Activated CD8-positive, alpha-beta memory T cell treated with anti-CD3 and anti-CD28 coated beads for 1 hour (primary cell): ENCODE measurements at places on chromosomes 12 and 14.

GRCh38 chr14:39015964-39016577 lies 87.0 kb downstream of the SEC23A start:
- no peak for DNase-seq

DNA sequence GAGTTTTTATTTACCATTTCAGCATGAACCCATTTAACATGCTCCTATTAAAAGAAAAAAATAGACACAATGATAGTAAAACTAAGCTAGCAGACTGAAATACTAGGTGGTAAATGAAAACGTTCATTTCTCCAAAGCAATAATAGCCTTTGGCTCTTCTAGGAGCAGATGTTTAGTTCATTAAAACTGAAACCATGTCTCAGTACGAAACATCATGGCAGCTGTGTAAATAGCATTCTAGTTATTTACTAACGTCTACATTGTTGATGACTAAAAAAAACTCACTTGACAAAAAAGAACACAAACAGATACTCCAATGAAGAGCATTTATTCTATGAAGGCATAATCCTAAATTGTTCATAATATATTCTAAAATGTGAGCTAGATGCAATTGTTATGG lies 17.9 kb downstream of the RECQL start:
- DNase-seq: no peak

- DNase-seq: no peak
These were observed 8.3 kb downstream of the ANKRD33 start for GRCh38 chr12:51896236-51896635.

- DNase-seq: no peak
These were observed 19.0 kb upstream of the GPRC5A start for GRCh38 chr12:12872139-12872933.

DNA sequence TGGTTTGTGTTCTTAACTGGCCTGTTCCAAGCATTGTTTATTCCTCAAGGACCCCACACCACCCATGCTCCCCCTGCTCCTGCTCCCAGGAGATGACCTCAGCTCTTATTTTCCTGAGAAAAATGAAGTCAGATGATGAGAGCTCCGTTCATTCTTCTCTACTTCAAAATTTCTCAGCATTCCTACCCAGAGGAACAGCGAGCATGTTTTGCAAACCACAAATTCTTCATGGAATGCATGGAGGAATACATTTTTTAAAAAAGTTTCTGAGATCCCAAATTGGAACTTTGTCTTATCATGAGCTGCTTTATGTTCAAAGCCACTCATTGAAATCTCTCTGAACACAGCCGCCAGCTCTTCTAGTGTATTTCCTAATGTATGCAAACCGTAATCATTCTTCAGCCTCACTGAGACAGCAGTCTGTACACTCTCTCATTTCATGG lies 44.9 kb downstream of the SYNE2 start:
- no peak for DNase-seq

GRCh38 chr14:101110729-101111619 lies 207.5 kb upstream of the RTL1 start:
- no peak for DNase-seq

GRCh38 chr14:22885975-22886374 lies 3.0 kb downstream of the REM2 start:
- no peak for DNase-seq

GRCh38 chr12:116538076-116538591 lies 21.0 kb upstream of the MAP1LC3B2 start:
- DNase-seq: no peak

DNA sequence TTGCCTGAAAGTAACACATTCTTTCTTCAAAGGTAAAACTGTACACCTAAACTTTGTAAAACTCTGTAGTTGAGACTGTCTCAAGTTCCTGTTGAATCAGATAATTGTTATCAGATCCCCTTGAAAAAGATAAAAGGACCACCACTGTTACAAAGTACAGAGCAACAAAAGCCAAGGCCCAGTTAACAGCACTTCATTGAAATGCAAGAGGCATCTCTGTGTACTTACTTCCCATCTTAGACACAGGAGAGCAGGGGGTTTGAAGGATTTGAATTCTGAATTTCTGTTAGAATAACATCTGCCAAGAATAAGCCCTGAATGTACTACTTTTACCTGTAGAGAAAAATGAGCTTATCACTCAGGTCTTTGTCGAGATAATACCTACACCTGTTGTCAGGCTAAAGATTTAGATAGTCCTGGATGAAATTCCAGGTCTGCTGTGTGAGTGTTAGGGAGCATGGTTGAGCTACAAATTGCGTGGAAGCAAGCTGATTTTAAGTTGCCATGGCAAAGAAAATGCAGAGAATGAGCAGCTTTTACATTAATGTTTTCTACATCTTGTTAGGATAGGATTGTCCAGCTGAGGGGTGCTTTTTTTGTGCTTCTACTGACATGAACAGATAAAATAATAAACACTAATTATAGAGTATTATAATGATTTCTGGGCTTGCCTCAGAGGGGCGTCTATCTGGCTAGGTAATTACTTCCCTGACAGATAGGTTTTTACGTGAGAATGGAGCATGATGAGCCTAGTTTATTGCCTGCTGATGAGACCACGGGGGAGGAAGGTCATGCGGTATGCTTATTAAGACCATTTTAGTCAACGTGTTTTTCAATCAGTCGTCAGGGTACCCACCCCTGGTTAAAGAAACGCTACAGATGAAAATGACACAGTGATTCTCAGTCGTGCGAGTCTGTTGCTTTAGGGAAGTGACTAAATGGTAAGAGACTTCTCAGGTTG lies 309.2 kb downstream of the PAWR start:
- DNase-seq: no peak

GRCh38 chr12:558580-558979 lies 98.8 kb downstream of the B4GALNT3 start:
- no peak for DNase-seq

GRCh38 chr12:130157998-130158753 lies 4.1 kb upstream of the FZD10 start:
- DNase-seq: no peak

DNA sequence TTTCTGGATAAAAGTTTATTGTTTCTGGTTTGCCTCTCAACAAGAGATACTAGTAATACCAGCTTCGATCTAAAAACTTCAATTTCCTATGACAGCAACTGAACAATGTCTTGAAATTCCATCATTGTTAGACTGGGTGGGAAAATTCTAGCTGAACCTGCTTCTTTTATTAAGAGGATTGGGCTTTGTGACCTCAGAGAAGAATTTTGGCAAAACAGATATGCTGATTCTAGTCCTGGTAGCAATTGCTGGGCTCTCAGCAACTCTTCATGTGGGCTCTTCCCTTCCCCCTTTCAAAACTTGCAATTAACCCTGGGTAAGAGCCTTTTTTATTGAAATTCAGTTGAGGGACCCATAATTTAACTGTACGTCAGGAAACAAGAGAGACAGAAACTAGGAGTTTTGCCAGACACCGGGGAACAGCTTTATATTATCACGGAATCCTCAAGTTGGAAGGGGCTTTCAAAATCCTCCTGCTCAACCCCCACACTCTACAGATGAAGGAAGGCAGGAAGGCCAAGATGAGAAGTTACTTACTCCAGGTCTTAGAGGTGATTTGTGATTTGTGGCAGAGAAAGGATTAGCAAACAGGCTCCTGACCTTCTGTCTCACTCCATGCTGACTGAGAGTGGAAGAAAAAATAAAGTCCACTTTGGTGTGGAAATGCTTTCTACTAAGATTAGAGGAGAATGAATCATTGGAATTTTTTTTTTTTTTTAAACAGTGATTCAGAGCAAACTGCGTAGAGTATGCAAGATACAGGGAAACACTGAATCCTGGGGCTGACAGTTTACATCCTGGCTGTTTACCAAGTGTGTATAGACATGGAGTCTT lies 239.0 kb upstream of the ATP2B1 start:
- DNase-seq: no peak

GRCh38 chr12:92739113-92739512 lies 36.3 kb downstream of the PLEKHG7 start:
- DNase-seq: no peak

DNA sequence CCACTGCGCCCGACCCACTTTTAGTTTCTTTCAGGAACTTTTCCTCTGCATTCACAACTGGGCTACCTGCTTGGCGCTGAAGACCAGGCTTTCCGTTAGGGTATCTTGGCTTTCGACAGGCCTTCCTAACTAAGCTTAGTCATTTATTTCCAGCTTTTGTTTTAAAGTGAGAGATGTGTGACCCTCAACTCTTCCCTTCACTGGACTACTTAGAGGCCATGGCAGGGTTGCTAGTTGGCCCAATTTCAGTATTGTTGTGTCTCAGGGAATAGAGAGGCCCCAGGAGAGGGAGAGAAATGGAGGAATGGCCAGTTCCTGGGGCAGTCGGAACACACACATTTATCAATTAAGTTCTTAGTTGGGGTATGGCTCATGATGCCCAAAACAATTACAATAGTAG lies 10.4 kb downstream of the MTA1 start:
- no peak for DNase-seq

GRCh38 chr12:108860443-108860842 lies 3.1 kb upstream of the SSH1 start:
- no peak for DNase-seq

DNA sequence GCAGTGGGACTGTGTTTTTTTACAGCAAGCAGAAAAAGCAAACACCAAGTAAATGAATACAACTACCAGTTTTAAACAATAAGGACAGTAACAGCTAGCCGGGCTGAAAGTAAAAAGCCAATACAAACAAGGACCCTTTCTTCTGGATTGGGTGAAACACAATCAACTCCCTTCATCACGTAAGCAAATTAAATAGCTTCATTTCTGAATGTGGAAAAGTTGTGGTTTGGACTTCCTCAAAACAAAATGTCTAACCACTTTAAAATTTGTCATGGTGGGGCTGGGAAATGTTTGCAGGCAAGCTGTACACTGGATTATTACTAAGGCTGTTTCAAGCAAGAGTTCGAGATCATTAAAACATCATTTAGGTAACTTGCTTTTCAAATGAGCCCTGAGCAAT lies 47.4 kb downstream of the TCHP start:
- DNase-seq: no peak

DNA sequence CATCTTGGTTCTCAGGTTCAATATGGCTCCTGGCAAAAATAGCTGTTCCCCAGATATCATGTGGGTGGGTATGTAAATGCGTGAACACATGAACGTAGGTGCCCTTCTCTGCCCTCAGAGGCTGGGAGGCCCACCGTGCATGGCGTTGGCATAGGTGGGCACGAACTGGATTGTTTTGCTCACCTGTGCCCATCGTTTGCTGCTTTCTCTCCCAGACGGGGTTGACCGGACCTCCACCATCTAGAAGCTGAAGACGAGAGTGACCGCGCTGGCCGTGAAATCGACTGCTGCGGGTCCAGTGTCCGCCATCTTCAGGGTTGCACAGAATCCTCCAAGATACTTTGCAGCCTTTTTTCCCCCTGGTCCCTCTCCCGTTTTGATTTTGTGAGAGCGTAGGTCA lies 113.9 kb downstream of the GCH1 start:
- DNase-seq: no peak

GRCh38 chr14:75452900-75453816 lies 25.3 kb downstream of the JDP2 start:
- no peak for DNase-seq

GRCh38 chr12:131962069-131962468 lies 12.3 kb downstream of the EP400 start:
- DNase-seq: no peak

DNA sequence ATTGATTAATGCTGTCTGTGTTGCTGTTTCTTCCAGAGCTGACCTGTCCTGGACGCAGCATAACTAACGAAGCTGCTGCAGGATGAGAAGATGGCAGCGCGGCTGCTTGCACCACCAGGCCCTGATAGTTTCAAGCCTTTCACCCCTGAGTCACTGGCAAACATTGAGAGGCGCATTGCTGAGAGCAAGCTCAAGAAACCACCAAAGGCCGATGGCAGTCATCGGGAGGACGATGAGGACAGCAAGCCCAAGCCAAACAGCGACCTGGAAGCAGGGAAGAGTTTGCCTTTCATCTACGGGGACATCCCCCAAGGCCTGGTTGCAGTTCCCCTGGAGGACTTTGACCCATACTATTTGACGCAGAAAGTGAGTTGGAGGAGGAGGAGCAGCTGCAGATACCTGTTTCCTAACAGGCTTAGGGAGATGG lies 71.7 kb downstream of the SCN8A start:
- DNase-seq: no peak

- no peak for DNase-seq
These were observed 12.2 kb downstream of the MMP14 start for GRCh38 chr14:22848351-22849164.

- DNase-seq: no peak
These were observed 1.5 kb downstream of the SIX6 start for GRCh38 chr14:60510254-60510950.

DNA sequence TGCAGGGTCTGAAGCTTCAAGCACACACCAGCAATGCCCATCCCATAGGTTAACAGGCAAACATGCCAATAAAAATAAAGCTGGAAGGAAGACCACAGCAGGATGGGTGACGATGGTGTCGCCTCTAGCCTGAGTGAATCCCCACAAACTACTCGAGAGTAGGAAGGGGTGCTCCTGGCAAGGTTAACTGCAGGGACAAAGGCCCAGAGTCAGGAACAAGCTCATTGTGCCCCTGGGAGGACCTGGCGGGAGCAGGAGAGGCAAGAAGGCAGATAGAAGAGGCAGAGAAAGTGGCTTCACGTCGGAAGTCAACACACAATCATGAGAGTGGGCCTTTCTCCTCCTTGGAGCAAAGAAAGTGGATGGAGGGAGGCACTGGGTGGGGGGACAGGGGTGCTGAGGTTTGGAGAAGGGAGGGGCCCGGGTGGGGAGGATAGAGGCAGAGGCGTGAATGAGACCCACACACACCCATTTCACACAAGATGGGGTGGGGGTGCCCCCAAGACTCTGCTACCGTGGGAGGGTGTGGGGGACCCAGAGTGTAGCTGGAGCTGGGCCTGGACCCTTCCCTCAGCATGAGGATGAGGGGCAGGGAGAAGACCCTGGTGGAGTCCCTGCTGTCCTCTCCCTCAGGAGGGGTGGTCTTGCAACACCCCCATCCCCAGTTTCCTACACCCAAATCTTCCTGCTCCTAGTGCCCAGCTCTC lies 43.1 kb downstream of the DIO3 start:
- DNase-seq: no peak

DNA sequence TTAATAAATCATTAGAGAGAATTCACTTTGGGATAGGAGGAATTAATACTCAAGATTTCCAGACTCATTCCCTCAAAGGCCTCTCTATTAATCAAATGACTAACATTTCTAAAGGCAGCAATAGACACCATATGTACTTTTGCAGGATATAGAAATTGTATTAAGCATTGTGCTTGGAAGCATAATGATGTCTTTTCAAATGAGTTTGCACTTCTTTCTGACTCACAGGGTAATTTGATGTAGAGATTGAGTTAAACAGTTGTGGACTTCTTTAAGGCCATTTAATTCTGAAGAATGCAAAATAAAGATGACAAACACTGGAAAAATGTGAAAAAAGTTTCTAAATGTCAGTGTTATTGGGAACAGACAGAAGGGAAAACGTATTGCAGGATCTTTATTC lies 63.4 kb upstream of the CSRP2 start:
- no peak for DNase-seq
